IPS-NIHi11 (cell line): ENCODE measurements at places on chromosomes 4 and X.
A peak's percentile ranks its signal among the peaks of the same experiment; 100 is the strongest.

- no peak for DNase-seq
These were observed 127.5 kb downstream of the FRAS1 start for GRCh38 chr4:78184584-78184983.

- DNase-seq, result no peak
These were observed 38.1 kb upstream of the ATXN3L start for GRCh38 chrX:13357925-13358324.

DNA sequence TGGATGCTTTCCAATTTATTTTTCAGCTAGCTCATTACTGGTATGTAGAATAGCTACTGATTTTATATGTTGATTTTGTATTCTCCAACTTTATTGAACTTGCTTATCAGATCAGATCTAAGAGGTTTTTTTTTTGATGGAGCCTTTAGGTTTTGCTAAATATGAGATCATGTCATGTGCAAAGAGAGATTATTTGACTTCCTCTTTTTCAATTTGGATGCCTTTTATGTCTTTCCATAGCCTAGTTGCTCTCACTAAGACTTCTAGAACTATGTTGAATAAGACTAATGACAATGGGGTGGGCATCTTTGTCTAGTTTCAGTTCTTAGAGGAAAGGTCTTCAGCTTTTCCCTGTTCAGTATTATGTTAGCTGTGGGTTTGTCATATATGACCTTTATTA is 11.7 kb downstream of the MAGEE1 start:
- no peak for DNase-seq

DNA sequence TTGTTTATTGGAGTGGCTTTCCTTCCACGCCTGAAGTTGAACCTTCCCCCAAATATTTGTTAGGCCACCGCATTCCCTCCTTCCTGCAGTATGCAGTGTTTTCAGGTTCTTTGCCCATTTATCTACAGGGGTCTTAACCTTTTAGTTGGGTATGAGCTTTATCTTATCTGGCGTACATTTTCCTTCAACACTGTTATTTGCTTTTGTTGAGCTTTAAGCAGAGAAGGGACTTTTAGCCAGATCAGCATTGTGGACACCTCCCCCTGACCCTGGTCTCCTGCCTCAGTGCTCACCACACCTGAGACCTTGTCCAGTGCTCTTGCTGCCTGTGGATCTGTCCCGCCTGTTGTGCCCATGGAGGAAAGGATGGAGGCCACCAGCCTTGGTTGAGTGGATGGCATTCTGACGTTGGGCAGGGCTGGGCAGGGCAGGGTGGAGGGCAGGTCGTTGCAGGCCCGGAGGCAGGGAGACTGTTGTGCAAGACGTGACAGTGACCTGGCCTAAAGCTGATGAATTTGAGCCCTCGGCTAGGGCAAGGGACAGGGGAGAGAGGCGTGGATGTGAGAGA is 998 bp upstream of the DUSP9 start:
- no peak for DNase-seq

- DNase-seq, result no peak
These were observed 85.0 kb upstream of the SORBS2 start for GRCh38 chr4:185896817-185897488.

GRCh38 chr4:22901631-22902030 is 208.9 kb downstream of the GBA3 start:
- DNase-seq, result no peak

DNA sequence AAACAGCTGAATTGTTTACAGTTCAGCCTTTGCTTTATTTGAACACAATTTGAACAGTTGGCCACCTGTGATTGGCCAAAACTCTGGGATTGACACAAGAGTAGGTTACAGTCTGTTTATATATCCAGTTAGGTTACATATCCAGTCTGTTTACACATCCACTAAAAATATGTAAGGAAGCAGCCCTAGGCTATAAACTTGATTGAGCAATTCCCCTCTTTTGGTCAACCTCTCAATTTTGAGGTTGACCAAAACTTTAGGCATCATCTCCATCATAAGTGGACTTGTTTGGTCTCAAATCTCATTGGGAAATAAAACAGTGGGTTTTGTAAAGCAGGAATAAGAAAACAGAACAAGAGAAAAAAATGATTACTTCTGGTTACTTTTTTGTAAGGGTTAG is 190.8 kb downstream of the SPATA18 start:
- no peak for DNase-seq

GRCh38 chr4:176999935-177000543 is 207.3 kb upstream of the VEGFC start:
- peak; percentile 33 for DNase-seq

- no peak for DNase-seq
These were observed 97.8 kb downstream of the ZNF674 start for GRCh38 chrX:46447384-46447783.

DNA sequence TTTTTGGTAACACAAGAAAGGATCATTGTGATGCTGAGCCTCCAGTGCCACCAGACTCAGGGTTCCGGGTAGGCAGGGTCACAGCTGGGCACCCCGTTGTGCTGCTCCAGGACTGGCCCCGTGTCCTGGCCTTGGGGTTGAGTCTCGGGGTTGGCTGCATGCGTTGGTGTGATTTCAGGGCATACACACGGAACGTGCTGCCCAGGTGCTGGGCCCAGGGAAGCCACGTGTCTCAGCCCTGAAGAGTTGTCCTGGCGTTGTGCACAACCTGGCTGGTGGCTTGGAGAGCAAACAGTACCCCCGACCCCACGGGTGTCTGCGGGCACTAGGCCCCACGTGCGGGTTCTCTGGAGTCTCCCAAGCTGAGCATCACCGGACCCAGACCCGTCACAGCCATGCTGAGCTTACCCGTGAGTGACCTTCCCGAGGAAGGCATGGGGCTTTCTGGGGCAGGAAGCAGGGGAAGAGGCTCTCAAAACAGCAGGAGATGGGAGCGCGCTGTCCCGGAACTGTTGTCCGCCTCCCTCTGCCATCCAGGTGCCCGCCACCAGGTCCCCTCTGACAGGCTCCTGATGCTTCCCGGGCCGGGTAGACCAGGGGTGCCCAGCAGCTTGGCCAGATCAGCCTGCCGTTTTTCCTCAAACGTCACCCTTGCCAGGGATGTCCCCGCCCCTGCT is 66.1 kb upstream of the ENPP6 start:
- no peak for DNase-seq

DNA sequence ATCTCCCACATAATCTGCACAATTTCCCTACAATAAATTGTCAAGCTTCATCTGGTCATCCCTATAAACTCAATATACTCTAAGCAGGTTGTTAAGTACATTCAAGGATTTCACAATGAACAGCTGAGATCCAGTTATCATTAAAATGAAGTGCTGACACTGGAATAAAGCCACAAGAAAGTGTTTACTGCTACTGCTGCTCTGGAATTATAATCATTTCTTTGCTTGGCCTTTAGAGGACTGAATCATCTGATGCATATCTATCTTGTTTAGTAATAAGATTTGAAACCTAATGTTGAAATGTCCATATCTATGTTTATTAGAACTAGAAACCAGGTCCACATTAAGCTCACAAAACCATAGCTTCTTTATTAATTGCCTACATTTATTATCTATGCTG is 338.6 kb upstream of the ZFP42 start:
- DNase-seq, result no peak

GRCh38 chr4:120568731-120569130 is 353.8 kb downstream of the PRDM5 start:
- DNase-seq, result no peak

- DNase-seq, result no peak
These were observed 508.2 kb upstream of the FAM241A start for GRCh38 chr4:111636961-111637585.

DNA sequence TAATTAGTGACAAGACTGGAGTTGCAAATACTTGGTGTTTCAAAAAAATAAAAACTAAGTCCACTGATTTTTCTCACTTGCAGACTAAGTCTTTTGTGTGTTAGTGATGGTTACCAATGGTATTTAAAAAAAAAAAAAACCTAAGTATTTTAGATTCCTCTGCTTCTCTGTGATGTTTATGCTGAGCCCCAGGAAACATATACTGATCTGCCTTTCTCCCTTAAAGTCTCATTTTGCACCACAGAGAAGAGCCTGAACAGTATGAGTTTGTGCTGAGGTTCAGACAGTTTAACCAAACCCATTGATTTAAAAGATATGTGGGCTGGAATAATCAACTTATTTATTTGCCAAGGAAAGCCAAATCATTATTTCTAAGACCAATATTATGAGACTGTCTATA is 1305.0 kb downstream of the PCDH18 start:
- no peak for DNase-seq

- no peak for DNase-seq
These were observed 78.0 kb downstream of the COX7B2 start for GRCh38 chr4:46830971-46831454.

- DNase-seq, result no peak
These were observed 48.2 kb upstream of the SLIT2 start for GRCh38 chr4:20203508-20203907.

GRCh38 chr4:139227729-139228404 is 50.8 kb upstream of the ELF2 start:
- peak; percentile 14 for DNase-seq

- no peak for DNase-seq
These were observed 646.5 kb downstream of the GABRG1 start for GRCh38 chr4:45477311-45477733.

GRCh38 chrX:20224814-20225487 is 41.8 kb downstream of the RPS6KA3 start:
- DNase-seq, result no peak

- no peak for DNase-seq
These were observed 72.0 kb downstream of the IL1RAPL1 start for GRCh38 chrX:28659269-28659668.

DNA sequence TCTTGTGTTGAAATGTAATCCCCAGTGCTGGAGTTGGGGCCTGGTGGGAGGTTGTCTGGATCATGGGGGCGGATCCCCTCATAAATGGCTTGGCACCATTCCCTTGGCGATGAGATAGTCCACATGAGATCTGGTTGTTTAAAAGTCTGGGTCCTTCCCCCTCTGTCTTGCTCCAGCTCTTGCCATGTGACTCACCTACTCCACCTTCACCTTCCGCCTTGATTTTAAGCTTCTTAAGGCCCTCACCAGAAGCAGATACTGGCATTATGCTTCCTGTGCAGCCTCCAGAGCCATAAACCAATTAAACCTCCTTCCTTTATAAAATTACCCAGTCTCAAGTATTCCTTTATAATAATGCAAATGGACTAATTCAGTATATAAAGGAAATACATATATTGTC is 111.5 kb downstream of the NR3C2 start:
- DNase-seq, result no peak

DNA sequence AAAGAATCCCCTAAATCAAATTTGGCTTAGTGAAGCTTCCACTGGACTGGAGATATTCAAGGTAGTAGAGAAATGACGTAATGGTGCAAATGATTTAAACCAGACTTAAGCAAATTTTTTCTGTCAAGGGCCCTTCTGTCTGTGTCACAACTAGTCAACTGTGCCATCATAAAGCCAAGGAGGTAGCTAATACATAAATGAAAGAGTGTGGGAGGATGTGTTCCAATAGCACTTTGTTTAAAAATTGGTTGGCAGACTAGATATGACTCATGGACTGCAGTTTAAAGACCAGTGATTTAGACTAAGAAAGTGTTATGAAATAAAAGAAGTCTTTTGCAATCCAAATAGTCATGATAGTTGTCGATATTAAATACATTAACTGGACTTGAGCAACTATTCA is 24.3 kb upstream of the TEX13C start:
- no peak for DNase-seq

- DNase-seq, result no peak
These were observed 11.1 kb downstream of the NIPAL1 start for GRCh38 chr4:48027653-48028052.

DNA sequence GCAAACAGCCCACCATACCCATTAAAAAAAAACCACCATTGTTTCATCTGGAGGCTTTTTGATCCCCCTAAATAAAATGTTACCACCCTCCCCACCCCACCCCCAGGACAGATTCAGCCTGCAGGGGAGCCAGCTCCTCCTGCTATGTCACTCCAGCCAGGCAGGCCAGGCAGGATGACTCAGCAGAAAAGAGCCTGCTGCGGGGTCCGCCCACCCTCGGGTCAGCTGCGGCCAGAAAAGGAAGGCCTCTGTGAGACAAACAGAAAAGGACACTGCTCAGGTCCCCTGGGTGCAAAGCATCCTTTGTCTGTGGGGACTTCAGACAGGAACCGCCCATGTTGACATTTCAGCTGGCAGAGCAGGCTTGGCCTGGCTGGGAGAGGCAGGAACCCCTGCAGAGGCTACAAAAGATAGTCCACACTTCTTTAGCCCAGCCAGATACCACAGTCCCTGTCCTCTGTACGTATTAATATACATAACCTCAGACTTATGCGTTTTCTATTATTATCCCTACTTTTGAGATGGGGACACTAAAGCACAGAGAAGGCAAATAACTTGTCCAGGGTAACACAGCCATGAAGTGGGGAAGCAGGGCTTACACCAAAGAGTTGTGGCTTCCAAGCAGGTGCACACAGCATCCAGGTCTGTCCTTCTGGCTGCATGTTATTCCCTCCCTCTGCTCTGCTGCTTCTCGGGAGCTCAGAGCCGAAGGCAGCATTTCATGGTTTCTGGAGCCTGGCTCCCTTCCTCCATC is 147.7 kb downstream of the CPEB2 start:
- peak; percentile 78 for DNase-seq

GRCh38 chr4:38243388-38244053 is 283.3 kb downstream of the PTTG2 start:
- DNase-seq, result no peak

DNA sequence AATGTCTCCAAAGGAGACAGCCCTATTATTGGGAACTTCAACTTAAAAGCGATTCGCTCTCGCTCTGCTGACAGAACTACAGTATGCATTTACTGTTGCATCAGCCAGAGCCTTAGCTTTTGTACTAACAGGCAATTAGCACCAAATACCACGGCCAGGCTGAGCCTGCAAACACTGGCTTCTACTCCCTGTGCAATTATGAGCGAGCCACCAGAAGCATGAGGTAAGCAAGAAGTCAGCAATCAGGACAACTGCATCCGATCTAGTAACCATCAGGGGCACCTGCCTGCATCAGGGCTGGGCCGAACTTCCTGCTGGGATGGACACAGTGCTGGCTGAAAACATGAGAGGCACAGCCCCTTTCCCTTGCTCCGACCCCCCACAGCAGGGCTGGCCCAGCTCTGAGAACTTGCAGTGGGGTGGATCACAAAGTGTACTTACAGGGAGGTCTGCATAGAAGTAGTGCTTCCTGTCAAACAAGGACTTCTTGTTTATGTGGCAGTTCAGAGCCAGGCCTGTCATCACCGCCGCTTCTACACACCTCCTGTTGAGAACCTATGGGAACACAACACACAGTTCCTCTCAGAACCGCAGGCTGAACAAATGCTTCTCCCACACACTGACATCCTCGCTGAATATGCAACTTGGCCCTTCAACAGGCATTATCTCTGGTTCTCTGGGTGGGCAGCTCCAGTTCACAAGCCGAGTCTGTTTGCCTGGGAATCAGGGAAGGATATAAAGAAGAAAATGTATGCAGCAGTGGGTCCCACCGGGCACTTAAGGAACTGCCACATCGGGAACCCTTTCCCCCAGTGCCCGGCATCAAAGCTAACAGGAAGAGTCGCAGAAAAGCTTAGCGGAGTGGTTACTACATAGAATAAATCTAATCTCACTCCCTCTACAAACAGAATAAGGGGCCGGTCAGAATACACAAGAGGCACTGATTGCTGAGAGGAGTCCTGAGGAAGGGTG is 41.5 kb downstream of the GATB start:
- DNase-seq, result no peak
